ENCODE measurements at places on chromosomes 1 and 21. TPM values are rescaled to one million over a fixed set of nuclear protein-coding genes. Genes with fewer than 3 reads are reported as not detected.

CNR2 gene
- 0.17 TPM for polyA plus RNA-seq

VHLL gene
- not detected for polyA plus RNA-seq

FBXO28 gene
- 32.2 TPM for polyA plus RNA-seq

LIPI gene
- polyA plus RNA-seq, result 0.30 TPM

PIGR gene
- polyA plus RNA-seq, result 0.11 TPM

GIPC2 gene
- polyA plus RNA-seq, result 0.68 TPM

PRDX1 gene
- polyA plus RNA-seq, result 226 TPM

GRCh38 chr1:44985747-44986359 lies 542 bp downstream of the EIF2B3 start:
- DNase-seq, result no peak

DNA sequence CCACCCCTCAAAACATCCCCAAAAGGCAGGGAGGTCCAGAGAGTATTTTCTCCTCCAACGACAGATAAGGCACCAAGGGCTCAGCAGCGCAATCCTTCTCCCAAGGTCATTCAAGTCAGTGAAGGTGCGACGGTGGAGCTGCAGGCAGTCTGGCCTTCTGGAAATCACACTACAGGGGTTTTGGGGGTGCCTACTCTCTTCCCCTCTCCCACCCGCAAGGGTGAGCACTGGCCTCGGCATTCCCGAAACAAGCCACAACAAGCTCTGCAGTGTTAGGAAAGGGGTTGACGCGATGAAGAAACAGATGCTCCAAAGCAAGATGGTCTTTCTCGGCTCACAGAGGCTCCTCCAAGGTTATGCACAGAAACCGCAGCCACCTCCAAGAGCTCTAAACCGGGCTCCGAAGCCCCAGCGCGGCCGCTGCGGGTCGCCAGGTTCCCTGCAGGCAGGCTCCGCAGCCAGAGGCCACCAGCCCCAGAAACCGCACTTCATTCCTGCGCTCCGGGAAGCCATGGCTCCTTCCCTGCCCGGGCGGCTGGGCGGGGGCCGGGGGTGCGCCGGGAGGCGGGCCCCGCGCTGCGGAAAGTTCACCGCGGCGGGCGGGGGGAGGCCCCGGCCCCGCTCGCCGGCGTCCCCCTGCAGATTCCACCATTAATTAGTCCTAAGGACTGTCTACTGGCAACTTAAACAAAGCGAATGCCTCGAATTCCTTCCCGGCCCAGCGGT lies 1.1 kb downstream of the LUZP1 start:
- peak; percentile 53 for DNase-seq

DNA sequence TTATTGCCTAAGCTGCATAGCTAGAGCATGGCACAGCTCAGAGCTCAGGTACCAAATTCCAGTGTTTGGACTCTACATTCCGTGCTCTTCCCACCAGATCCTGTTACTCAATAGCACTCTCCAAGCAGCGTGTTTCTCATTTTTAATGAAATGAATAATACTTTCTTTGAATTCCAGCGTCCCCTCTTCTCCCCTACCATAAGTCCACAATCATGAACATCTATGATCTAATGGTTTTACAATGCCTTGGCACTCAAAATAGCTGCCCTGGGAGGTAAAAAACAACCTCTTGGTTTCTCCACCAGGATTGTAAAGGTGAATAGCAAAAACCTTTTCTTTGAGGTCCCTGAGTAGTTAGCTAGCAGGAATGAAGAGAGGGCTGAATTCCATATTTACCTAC lies 480.0 kb upstream of the PKN2 start:
- DNase-seq, result no peak

- no peak for DNase-seq
These were observed 954 bp downstream of the RSBN1 start for GRCh38 chr1:113811156-113811887.

DNA sequence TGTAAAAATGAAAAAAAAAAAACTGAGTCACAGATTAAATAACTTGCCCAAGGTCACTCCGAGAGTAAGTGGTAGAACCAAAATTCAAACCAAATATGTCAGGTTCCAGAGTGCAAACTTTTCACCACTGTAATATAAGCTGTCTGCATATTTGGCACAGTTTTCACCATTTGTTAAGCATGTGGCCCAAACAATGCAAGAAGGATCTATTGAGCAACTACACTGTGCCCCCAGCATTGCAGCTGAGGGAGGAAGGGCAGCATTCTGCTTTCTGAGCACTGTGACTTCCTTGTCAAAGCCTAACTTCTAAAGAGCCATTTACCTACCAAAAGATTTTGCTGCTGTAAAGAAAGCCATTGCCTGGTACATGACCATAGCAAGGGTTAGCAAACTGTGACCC lies 133.4 kb downstream of the SYT2 start:
- DNase-seq, result peak; percentile 68

DNA sequence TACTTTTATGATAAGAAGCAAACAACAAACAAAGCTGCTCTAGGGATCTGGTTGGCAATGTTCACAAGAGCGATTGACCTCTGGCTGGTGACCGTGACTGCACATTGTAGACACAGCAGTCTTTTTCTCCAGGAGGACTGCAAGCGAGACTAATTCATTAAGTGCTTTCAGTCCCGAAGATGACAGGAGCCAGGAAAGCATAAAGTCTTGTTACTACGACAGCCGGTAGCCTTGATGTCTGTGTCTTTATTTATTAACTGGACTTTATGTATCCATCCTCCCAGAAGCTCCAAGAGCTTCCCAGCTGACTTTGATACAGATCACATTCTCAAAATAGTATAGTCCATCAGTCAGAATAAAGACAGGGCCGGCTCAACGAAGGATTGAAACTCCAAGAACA lies 18.2 kb downstream of the FAM163A start:
- no peak for DNase-seq

DNA sequence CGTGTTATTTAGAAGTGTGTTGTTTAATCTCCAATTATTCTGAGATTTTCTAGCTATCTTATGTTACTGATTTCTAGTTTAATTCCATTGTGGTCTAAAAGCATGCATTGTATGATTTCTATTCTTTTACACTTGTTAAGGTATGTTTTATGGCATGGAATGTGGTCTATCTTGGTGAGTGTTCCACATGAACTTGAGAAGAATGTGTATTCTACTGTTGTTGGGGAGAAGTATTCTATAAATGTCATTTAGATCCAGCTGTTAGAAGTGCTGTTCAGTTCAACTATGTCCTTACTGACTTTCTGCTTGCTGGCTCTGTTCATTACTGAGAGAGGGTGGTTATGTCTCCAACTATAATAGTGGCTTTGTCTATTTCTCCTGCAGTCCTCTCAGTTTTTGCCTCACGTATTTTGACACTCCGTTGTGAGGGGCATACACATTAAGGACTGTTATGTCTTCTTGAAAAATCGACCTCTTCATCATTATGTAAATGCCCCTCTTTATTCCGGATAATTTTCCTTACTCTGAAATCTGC lies 12.0 kb upstream of the PLA2G5 start:
- DNase-seq, result no peak

- DNase-seq, result no peak
These were observed 1.1 kb upstream of the TMEM167B start for GRCh38 chr1:109089242-109090015.

- DNase-seq, result no peak
These were observed 21.5 kb downstream of the PTGER3 start for GRCh38 chr1:71026093-71026492.

- no peak for DNase-seq
These were observed 42.7 kb upstream of the LDLRAP1 start for GRCh38 chr1:25500694-25501093.

DNA sequence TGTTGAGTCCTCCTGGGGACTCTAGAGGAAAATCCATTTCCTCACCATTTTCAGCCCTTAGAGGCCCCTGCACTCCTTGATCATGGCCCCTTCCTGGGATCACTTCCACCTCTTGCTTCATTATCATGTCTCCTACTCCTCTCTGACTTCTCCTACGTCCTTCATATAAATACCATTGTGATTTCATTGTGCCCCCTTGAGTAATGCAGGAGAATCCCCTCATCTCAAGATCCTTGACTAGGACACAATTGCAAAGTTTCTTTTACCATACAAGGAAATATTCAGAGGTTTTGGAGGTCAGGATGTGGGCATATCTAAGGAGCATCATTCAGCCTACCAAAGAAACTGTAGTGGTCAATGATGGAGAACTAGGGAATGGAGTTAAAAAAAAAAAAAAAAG lies 8.8 kb upstream of the GBP6 start:
- DNase-seq, result no peak

DNA sequence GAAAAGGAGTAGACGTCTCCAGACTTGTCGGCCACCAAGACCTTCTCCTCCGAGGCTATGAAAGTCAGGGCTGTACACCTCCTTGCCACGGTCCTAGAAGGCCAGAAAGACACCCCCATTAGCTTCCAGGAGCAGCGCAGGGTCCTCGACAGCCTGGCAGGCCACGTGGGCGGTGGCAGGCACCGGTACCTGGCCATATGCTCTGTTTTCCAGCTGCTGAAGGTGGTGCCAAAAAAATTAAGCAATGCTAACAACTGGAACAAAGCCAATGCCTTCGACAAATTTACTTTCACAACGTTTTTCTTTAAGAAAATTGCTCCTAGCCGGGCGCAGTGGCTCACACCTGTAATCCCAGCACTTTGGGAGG lies 15.9 kb downstream of the WDR4 start:
- DNase-seq, result no peak

- no peak for DNase-seq
These were observed 5.7 kb upstream of the PLPP3 start for GRCh38 chr1:56584910-56585528.

DNA sequence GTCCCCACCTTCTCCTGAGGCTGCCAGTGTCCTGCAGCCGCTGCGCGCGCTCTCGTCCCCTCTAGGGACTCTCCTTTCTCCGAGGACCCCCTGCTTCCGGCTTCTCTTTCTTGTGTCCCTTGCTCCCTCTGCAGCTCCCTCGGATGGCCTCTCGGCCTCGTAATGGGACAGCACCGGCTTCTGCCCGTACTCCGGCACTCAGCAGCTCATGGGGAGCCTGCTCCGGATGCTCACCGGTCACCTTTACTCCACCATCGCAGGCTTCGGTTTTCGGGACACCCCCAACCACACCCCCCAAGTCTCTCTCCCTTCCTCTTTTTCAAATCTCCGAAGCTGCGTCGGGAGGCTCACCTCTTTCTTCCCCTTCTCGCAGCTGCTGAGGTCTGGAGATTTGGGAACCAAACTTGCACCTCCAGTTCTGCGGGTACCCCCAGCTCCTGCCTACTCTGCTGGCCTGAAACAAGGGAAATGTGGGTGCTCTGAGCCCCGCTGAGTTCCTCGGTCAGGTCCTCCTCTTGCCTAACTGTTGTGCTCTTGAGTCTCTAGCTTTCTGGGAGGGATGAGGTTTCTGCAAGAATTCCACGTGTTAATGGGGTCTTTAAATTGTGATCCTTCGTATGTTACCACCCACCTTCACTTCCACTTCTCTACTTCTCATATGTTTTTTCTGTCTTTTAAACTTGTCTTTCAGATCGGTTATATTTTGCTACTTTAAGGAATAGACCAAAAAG lies 930 bp downstream of the CDC14A start:
- peak; percentile 84 for DNase-seq

DNA sequence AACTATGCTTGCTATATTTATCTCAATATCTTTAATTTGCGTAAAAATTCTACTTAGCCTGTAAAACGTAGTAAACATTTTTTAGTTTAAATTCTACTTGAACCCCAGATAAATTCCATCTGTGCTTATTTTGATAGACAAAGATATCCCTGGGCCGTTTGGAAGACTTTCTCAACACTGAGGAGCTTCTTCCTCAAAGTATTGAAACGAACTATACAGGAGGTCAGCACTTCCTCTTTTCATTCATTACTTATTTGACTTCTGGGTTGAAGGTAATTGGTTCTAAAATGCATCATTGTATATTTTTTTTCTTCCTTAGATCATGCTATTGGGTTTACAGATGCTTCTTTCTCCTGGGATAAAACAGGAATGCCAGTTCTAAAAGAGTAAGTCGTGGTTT lies 74.7 kb downstream of the HSPA13 start:
- no peak for DNase-seq

DNA sequence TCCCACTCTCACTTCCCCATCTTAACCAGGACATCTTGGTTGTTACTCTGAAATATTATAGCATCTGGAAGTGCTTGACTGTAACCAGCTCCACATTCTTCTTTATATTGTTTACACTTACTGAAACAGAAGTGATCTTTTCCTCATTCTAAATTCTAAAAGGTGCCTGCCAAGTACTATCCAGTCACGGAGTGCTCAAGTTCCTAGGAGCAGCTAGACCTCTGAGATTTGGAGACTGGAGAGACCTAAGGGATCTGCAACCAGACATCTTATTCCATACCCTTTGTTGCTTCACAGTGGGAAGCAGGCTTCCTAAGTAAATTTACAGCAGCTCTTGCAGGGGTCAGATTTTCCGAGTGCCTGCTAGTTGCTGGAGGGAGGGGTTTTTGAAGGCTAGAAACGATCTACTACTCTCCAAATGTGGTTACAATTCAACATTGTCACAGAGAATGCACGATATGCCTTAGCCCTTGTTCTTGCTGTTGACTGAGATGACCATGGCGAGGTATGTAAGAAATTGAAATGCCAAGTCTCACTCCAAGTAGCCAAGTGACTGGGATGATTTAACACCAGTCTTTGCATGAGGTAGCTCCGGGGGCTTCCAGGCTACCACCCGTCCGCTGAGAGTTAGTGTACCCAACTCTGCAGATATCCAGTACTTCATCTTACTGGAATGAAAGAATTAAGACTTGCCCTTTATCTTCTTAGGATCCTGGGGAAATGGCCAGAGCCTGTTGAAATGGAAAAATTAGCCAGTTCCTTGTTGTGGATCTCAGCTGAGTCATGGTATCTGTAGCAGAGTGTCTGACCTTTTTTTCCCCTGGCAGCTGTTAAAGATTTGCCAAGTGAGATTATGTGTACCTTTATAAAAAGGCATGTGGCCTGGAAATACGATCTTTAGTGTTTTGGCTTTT lies 150.8 kb downstream of the MAST2 start:
- DNase-seq, result no peak

DNA sequence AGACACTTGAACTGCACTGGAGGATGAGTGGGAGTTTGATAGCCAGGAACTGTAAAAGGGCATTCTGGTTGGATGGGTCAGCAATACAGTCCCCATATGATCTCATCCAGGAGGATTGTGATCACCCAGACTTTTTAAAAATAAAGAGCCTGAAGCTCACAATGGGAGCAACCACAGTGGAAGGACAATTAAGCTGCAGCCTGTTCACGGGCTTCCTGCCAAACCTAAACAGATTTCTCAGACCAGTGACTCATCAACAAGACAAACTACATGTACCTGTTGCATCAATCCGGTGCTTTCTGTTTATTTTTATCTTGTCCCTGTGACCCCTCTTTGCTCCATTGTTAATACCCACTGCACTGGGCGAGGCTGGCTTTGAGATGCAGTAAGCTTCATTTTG lies 52.3 kb downstream of the PAPPA2 start:
- no peak for DNase-seq

GRCh38 chr1:101451888-101452287 lies 215.1 kb downstream of the S1PR1 start:
- DNase-seq, result no peak

- peak; percentile 71 for DNase-seq
These were observed 21.4 kb downstream of the WNT4 start for GRCh38 chr1:22121421-22121911.

- DNase-seq, result no peak
These were observed 128.2 kb downstream of the ATP5PO start for GRCh38 chr21:33787431-33787830.

DNA sequence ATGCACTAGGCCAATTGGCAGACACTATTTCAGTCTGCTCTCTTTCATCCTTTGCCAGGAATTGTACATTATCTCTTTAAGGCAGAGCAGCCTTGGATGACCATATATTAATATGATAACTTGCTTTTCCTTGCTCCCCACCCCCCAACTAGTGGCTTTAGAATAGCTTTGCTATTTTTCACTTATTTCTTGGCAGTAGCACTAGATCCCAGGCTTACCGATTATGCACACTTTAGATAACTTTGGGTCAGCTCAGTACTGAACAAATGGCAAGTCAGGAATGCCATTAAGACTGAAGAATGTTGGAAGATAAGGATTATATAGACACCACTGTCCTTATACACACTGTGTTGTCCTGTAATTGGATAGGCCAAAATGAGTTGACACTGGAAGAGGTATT lies 146.4 kb downstream of the FGGY start:
- no peak for DNase-seq

Data from left lung (tissue), 14 donors.